ENCODE measurements at places on chromosomes 2 and 18.

GRCh38 chr18:22063672-22064071 lies 105.7 kb upstream of the GATA6 start:
- DNase-seq = no peak

DNA sequence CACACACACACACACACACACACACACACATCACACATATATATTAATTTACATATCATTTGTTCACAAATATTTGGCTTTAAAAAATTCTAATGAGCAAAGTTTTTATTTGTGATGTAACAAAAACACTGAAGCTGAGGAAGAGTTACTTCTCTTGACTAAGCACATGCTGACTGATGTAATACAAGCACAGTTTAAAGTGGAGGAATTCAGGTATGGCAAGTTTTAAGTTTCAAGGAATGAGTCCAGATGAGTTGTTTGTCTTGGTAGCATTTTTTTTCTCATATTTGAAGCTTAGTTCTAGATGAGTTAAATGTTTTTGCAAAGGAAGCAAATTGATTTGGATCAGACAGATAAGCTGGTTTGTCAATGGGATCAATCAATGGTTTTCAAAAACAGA lies 20.2 kb upstream of the CALCRL start:
- no peak for DNase-seq

GRCh38 chr2:227370791-227371312 lies 8.3 kb downstream of the TM4SF20 start:
- DNase-seq = no peak

GRCh38 chr2:23460228-23460627 lies 75.2 kb downstream of the KLHL29 start:
- DNase-seq = no peak

DNA sequence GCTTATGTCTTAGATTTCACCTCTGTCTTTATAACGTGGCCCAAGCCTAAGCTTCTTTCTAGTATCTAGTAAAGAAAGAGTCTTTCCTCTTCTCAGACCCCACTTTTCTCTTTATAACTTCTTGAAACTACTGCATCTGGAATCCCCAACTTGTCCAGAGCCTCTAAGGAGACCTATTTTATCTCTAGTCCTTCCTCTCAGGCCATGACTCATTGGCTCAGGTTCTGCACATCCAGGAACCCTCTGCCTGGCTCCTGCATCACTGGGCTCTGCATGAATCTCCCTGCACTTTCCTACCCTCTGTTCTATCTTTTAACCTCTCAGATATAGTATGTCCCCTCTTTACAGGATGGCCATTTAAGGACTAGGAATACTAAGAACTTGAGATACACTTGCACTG lies 124.7 kb downstream of the DNAH6 start:
- DNase-seq = no peak

- no peak for DNase-seq
These were observed 5.0 kb downstream of the ARID5A start for GRCh38 chr2:96541398-96542152.

DNA sequence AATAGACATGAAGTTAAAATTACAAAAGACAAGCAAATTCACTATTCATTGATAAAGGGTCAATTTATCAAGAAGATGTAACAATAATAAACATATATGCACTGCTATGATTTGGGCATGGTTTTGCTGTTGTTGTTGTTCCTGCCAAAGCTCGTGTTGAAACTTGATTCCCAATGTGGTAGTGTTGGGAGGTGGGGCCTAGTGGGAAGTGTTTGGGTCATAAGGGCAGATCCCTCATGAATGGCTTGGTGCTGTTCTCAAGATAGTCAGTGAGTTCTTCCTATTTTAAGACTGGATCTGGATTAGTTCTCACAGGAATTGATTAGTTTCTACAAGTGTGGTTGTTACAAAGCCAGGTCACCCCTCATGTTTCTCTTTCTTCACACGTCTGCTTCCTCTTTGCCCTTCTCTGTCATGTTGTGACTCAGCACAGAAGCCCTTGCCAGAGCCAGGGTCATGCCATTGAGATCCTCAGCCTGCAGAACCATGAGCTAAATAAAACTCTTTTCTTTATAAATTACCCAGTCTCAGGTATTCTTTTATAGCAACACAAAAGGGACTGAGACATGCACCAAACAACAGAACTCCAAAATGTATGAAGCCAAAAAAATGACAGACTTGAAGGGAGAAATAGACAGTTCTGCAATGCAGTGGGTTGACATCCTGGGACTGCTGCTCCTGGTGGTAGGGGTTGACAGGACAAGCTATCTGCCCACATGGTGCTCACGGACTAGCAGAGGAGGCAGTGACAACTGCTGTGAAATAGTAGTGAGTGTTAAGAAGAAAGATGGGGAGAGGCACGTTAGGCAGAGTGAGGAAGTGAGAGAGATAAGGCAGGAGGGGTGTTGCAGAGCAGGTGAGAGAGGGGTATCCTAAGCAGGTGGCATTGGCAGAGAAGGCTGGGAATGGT lies 18.6 kb upstream of the SKA1 start:
- no peak for DNase-seq

DNA sequence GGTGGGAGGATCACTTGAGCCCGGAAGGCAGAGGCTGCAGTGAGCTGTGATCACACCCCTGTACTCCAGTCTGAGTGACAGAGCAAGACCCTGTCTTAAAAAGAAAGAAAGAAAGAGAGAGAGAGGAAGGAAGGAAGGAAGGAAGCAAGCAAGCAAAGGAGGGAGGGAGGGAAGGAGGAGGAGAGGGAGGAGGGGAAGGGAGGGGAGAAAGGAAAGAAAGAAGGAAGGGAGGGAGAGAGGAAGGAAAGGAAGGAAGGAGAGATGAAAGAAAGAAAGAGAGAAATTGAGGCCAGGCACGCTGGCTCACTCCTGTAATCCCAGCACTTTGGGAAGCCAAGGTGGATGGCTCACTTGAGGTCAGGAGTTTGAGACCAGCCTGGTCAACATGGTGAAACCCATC lies 2.3 kb upstream of the NCKAP1 start:
- DNase-seq = no peak

DNA sequence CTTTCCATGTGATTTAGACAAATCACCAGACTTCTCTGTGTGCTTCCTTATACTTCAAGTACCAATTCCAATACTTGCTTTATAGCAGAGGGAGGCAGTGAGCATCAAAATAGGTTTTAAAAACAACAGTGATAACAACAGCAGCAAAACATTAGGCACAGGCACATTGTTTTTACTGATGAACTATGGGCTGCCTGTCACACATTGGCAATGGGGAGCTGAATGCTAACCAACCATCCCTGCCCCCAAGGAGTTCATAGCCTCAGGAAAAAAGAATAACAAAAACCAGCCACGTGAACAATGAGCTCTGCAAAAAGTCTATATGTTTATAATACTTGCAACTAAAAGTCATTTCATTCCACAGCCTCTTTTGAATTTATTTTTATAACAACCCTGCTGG lies 287.9 kb upstream of the TRIB2 start:
- no peak for DNase-seq

DNA sequence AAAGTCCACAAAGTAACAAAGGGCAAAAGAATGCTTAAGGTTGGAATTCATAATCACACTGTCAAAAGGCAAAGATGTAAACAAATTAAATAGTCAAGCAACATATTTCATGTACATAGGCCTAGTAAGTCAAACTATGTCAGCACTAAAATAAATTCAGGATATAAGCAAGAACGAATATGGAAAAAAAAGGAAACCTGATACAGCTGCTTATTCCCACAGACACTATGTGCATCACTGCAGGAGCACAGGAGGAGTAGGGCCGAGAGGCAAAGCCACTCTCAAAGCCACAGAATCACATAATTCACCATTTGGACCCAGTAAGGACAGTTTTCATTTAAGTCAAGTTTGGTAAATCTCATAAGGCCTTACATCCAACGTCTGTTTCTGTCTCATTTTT lies 116.6 kb downstream of the SATB2 start:
- no peak for DNase-seq

GRCh38 chr2:149185942-149186490 lies 144.4 kb upstream of the LYPD6 start:
- no peak for DNase-seq

GRCh38 chr2:38709567-38710194 lies 41.5 kb downstream of the SRSF7 start:
- DNase-seq = no peak

GRCh38 chr18:13527256-13527655 lies 199.1 kb downstream of the FAM210A start:
- no peak for DNase-seq

- DNase-seq = no peak
These were observed 145.0 kb upstream of the SH3BP4 start for GRCh38 chr2:234806818-234807217.

DNA sequence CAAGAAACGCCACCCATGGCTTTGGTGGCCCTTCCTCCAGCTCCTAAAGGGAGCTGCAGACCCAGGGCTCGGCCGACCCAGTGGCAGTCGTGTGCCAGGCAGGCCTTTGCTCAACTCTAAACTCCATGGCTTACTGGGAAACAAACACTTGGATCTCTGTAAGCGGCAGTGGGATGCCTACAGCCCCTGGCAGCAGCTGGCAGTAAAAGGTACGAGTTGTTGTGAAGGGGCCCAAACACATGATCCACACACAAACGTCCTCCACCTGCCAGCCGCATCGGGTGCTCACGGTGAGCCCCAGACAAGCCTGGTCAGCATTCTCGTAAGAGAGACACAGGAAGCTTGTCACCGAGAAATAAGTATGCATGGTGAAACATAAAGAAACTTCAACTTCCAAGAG lies 214.9 kb downstream of the MGAT5 start:
- DNase-seq = no peak
